Psoas muscle (tissue), 8 donors: ENCODE measurements at places on chromosomes 11 and 22. TPM values are rescaled to one million over a fixed set of nuclear protein-coding genes. Genes with fewer than 3 reads are reported as not detected.

DNA sequence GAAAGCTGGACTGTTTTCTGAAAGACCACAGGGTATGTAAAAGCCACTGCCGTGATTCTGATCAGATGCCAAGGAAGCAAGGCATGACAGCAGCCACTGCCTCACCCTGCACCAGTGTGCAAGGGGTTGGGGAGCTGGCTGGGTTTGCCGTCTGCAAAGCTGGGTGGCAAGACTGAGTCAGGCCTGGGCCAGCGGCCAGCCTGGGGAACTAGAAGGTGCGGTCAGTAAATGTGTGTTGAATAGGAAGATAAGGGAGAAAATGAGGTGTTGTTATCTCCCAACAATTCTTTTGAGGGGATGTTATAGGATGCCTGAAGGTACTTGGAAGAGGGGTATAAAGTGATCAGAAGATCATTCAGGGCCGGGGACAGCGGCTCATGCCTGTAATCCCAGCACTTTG lies 8.0 kb downstream of the VSTM5 start:
- DNase-seq = no peak
- no peaks in the 10 kb centered on the region for H3K4me1 ChIP-seq
- no peaks in the 10 kb centered on the region for H3K27me3 ChIP-seq
- H3K4me3 ChIP-seq = no peak overlapping the region
- no peaks in the 10 kb centered on the region for H3K36me3 ChIP-seq

DNA sequence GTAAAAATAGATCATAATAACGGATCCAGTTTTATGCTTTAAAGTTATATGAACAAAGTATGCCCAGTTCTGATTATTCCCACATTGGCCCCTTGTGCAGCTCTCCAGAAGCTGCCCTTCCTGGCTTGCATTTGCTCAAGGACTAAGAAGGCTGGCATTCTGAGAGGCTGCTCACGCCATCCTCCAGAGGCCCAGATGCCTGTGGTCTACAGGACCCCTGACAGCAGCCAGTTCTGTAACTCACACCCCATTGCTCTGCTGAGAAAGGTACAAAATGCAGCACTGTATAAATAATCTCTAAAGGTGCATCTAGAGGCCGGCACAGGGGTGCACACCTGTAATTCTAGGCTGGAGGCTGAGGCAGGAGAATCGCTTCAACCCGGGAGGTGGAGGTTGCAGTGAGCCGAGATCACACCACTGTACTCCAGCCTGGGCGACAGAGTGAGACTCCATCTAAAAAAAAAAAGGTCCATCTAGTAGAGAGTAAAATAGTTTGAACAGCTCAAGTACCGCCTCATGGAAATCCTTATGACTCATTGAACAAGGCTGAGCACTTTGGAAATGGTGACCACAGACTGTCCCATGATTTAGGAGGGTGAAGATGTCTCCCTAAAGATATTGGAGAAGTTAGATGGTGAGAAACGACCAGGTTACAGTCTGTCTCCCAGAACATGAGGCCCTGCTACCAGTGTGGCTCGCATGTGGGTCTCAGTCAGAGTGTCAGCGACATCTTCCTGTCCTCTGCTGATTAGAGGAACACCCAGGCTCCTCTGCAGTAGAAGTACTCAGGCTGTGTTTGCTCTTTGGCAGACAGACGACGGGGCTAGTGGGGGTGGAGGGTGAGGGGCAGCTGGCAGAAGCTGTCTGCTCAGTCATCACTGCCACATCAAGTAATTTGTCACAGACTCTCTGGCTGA lies 56.3 kb downstream of the KREMEN1 start:
- H3K4me3 ChIP-seq = no peak overlapping the region
- H3K36me3 ChIP-seq = peaks cover 23% of the 10 kb centered on the region
- DNase-seq = no peak
- H3K4me1 ChIP-seq = peaks cover 6% of the 10 kb centered on the region

- H3K27ac ChIP-seq = no peak overlapping the region
- no peak for DNase-seq
- H3K27me3 ChIP-seq = no peaks in the 10 kb centered on the region
- H3K36me3 ChIP-seq = no peaks in the 10 kb centered on the region
- H3K4me1 ChIP-seq = no peaks in the 10 kb centered on the region
Observed at GRCh38 chr11:86314636-86315035, 12.6 kb downstream of the HIKESHI start.

GRCh38 chr11:101008961-101009689 lies 120.5 kb downstream of the PGR start:
- H3K4me3 ChIP-seq = no peak overlapping the region
- DNase-seq = no peak
- no peaks in the 10 kb centered on the region for H3K4me1 ChIP-seq
- no peaks in the 10 kb centered on the region for H3K36me3 ChIP-seq
- no peak overlapping the region for H3K27ac ChIP-seq

DNA sequence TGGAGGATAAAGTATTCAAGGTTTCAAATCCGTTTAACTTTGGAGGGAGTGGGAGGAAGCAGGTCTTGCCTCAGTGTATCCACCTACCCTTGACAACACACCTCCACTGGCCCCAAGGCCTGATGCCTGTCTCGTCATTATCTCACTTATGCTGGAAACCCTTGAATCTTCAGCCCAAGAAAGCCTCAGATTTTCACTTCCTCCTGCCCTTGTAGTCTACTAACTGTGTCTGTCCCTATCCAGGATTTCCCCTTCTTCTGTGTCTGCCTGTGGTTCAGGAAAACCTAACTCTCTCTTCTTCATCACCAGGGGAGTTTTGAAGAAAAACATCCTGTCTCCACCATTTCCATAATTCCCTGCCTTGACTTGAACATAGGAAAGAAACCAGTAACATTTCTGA lies 56.1 kb downstream of the SYT9 start:
- no peak for DNase-seq
- H3K36me3 ChIP-seq = no peaks in the 10 kb centered on the region

Gene PELI3
- total RNA-seq = 13.3 TPM

Gene TRIM51
- total RNA-seq = not detected
